ENCODE measurements at places on chromosomes 7 and 10.
A peak's percentile ranks its signal among the peaks of the same experiment; 100 is the strongest.

DNA sequence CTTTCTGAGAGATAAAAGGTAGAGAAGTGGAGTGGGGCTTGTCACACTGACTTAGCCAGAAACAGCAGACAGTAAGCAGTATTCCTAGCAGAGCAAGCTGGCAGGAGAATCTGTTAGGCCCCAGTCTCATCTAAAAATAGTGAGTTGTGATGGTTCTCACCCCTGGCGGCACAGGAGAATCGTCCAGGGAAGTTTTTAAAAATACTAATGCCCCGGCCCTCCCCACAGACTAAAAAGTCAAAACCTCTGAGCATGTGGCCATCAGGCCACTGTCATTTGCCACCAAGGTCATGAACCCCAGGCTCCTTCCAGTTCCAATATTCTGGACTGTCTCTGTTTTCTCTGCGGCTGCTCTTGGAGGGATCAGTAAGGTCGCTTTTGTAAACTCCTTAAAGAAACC lies 34.0 kb downstream of the LYZL1 start:
- no peak for DNase-seq

DNA sequence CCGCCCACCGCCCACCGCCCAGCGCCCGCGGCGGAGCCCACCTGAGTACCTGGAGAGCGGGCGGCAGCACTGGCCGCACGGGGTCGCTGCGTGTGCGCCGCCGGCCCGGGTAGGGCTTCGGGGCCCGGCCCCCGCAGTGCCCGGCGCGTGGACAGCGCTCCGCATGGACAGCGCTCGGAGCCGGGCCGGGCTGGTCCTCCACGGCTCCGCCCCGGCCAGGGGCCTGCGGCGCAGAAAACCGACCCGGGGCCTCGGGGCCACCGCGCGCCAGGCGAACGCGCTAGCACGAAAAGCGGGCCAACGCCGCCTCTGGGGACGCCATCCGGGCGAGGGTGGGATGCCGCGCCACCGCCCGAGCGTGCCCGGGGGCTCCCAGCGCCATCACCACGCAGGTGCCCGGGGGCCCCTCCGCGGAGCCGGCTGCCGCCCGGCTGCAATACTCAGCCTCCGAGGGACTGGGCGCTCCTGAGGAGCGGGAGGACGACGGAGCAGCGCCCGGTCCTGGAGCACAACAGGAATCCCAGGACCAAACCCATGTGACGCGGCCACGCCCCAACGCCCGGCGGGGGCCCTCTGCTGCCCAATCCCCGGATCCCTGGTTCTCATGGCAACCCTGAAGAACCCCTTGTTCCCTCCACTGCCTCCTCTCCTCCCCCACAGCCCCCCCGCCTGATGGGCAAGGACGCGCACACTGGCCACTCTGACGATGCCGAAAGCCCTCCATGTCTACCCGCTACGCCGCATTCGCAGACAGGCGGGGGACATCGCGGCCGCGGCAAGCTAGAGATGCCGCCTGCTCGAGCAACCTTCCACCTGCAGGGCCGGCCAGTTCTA lies at the start of gene GRB10:
GRB10 (minus strand) TSS at position 522 of the 834 bp plus-strand sequence. CDS start 50,574 bp downstream, outside the sequence.
- no peak for DNase-seq

GRCh38 chr7:38801786-38802185 lies 107.2 kb downstream of the VPS41 start:
- DNase-seq = no peak

DNA sequence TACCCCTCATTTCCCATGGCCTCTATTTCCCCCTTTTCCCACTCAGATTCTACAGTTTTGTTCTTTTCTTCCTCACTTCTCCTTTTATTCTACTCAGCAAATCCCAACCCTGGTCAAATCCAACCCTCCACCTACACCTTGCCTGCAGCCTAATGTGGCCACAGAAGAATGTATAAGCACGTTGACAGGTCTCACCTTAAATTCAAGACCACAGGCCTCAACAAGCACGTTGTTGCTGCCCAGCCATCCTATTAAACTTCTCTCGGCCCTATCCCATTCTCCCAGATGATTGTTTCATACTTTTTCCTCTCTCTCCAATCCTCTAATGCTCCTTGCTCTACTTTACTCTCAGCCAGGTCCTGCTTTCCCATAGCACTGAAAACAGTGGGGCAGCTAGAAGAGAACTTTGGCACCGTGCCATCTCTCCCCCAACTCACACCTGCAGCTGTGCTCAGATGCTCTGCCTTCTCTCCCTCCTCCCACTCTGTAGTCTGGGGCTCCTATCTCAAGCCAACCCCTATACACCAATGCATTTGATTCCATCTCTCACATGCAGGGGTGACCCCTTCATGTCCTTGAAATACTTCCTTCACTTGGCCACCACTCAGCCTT lies 6.8 kb upstream of the EIF3A start:
- no peak for DNase-seq

GRCh38 chr7:27103489-27104226 lies 1.2 kb upstream of the HOXA2 start:
- no peak for DNase-seq

- no peak for DNase-seq
Observed at GRCh38 chr7:49791088-49791741, 17.8 kb downstream of the VWC2 start.

- DNase-seq = peak; percentile 19
Observed at GRCh38 chr10:26860102-26860442, 686 bp downstream of the ABI1 start.

GRCh38 chr7:3321206-3321605 lies 20.2 kb downstream of the SDK1 start:
- no peak for DNase-seq
